ENCODE measurements at places on chromosomes 2 and 18. TPM values are rescaled to one million over a fixed set of nuclear protein-coding genes. Genes with fewer than 3 reads are reported as not detected.

LONRF2 gene
- 4.7 TPM for polyA plus RNA-seq

FSHR gene
- polyA plus RNA-seq = 1.2 TPM

KCNG2 gene
- polyA plus RNA-seq = not detected

EMILIN1 gene
- 8.6 TPM for polyA plus RNA-seq

POTEC gene
- polyA plus RNA-seq = not detected

PUM2 gene
- 49.5 TPM for polyA plus RNA-seq

INHA gene
- polyA plus RNA-seq = 162 TPM

ZNF407 gene
- 5.3 TPM for polyA plus RNA-seq

FEV gene
- not detected for polyA plus RNA-seq

STARD6 gene
- not detected for polyA plus RNA-seq

IL1A gene
- polyA plus RNA-seq = 0.07 TPM

SELENOI gene
- polyA plus RNA-seq = 2.5 TPM

C2orf92 gene
- polyA plus RNA-seq = 3.8 TPM

FAM228A gene
- 1.3 TPM for polyA plus RNA-seq

KCNE4 gene
- 11.3 TPM for polyA plus RNA-seq

NEU2 gene
- polyA plus RNA-seq = not detected

- DNase-seq = no peak
Measured at GRCh38 chr2:40324656-40325055, 127.2 kb downstream of the SLC8A1 start.

DNA sequence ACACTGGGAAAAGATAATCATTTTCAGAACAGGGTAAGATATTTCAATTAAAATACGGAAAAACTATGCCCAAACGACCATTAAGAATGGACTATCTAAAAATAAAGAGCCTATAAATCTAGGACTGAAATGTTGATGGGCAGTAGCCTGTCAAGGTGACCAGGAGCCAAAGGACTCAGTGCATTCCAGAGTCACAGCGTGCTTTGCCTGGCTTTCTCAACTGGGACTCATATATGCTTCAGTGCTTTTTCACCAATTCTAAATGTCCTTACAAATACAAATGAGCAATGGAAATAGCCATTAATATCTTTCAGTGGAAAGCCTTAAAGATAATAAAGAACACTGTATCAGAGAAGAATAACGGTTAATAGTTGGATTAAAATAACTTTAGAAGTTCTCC lies 35.4 kb downstream of the PREPL start:
- no peak for DNase-seq

DNA sequence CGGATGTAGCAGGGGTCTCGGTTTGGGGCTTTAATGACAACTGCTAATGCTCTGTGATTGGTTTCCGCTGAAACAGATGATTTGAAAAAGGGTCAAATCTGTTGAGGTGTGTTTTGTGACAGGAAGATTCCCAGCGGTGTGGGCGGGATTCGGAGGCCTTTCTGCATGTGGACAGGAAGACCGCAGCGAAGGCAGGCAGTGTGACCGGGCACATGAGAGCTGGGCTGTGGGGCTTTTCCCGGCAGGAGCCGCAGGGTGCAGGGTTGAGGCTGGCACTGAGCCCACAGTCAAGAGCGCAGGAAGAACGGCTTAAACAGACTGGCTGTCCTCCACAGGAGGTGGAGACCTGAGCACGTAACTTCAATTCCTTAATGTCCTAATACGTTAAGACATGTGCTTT lies 180.0 kb upstream of the TPO start:
- peak; percentile 36 for DNase-seq

DNA sequence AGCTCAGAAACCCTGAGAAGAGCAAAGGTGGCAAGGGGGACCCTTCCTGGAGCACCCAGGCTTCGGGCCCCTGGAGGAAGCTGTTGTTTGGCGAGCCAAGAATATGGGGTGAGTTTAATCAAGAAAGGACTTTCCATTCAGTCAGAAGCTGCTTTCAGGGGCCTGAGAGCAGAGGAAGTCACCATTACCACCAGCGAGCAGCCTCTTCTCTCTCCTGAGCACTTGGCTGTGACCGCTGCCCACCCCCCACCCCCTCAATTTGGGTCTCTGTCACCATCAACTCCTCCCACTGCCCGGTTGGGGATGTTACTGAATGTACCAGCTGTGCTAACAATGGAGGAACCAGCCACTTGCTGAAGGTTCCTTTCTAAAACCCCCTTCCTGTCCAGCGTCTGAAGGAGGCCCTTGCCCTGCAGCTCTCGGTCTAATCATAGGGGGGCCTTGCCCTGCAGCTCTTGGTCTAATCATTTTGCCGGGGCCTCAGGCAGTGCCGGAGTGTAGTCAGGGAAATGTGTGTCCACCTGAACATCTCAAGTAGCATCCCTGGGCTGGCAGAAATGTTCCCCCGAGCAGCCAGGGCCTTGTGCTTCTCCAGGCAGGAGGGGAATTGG lies 943 bp downstream of the INPP5D start:
- DNase-seq = no peak

DNA sequence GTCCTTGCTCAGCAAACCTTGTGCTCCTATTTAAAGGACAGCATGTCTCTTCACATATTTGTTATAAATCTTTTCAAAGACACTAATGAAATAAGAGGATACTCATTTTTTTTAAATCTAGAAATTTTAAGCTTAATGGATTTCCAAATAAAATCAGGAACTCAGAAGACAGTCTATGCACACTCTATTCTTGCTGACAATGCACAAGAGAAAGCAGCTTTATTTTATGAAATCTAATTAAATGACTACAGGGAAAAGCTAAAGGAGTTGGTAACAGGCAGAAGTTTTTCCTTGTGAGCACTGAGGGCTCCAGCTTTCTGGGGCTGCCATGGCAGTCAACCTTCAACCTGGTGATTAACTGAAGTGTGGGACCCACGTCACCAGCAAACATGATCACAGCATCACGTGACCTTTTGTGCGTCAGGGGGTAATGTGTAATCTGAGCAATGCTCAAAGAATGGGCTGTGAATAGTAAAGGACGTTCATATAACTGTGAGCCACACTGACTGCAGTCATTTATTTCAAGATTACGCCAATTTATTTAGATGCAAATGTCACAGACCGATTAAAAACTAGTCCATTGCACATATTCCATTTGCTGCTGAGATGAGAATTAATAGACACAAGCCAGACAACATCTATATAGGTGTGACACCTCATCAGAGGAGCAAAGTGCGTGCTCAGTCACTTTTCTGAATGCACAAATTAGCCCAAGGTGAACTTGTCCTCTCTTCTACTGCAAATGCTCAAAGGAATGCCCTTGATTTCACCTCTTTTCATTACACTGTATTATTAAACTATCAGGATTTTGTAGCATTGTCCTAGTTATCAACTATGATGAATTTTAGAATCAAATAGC lies 11.6 kb upstream of the DNER start:
- no peak for DNase-seq

- DNase-seq = no peak
Measured at GRCh38 chr2:195579776-195580555, 77.1 kb upstream of the SLC39A10 start.

- no peak for DNase-seq
Measured at GRCh38 chr18:54530285-54530684, 60.8 kb upstream of the DYNAP start.

- no peak for DNase-seq
Measured at GRCh38 chr2:69138793-69139459, 125.9 kb downstream of the ANTXR1 start.

- DNase-seq = no peak
Measured at GRCh38 chr18:79348066-79348465, 47.7 kb upstream of the NFATC1 start.

GRCh38 chr2:61604433-61604832 lies 66.3 kb upstream of the XPO1 start:
- no peak for DNase-seq

DNA sequence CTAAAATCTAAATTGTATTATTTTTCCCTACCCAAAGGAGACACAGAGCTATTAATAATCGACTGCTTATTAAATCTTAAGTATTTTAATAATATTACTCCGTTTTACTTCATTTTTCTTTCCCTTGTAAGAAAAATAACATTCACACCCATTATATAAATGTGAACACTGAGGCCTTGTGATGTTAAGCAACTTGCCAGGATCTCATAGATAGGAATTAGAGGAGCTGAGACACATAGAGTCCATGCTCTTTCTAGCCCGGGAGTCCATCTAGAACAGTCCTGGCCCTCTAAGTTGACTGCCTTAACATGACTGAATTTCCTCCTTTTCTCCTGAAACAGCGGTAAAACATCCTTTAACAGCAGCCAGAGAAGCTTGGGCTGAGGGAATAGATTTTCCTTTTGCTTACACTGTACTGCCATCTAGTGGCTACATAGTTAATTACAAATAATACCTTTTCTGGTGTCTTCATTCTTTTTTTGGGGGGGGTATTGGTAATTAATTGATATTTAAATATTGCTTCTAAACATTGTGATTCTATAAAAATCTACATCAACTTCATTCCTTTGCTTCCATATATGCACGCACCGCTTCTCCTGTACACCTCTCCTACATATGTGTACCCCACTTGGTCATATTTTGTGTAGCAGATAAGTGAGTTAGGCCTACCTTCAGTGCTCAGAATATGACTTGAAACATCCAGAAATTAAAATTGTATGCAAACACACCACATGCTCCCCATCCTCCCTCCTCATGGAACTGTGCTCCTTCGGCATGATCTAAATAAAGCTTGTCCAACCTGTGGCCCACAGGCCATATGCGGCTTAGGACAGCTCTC lies 125.8 kb upstream of the HNMT start:
- no peak for DNase-seq

DNA sequence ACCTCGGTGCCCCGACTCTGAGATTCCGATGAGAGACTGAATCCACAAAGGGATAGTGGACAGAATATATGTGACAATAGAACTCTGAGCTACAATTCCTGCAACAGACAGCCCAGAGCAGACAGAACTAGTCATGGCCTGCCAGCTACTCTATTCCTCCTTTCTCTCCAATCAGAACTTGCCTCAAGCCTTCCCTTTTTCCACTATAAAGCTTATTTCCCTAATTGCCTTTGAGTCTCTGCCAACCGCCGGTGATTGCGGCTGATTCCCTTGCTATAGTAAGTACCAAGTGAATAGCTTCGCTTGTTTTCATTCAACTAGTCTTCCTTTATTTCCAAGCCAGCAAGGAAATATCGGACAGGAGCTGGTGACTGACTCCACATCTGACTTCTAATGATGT lies 96.8 kb downstream of the DSC3 start:
- no peak for DNase-seq

- DNase-seq = no peak
Measured at GRCh38 chr2:127107622-127107999, 657 bp upstream of the BIN1 start.

- DNase-seq = no peak
Measured at GRCh38 chr18:79517341-79517740, 121.6 kb downstream of the NFATC1 start.

DNA sequence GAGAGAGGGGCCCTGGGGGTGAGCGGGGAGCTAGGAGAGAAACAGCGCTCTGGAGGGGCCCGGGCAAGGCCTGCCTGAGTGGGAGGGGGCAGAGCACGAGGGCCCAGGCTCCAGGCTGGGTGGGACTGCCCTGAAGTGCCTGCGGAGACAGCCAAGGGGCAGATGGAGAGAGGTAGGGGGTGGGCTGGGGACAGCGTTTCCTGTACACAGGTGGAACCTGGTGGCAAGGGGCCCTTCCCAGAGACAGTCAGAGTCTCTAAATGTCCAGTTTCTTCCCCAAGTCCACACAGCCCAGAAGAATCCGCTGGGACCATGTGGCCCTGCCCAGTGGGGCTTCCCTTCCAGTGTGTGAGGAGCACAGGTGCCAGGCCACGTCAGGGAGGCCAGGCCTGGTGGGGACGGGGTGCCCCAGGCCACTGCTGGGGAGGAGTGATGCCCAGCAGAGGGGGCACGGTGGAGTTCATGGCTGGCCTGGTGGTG lies 1.7 kb upstream of the GPR35 start:
- no peak for DNase-seq

DNA sequence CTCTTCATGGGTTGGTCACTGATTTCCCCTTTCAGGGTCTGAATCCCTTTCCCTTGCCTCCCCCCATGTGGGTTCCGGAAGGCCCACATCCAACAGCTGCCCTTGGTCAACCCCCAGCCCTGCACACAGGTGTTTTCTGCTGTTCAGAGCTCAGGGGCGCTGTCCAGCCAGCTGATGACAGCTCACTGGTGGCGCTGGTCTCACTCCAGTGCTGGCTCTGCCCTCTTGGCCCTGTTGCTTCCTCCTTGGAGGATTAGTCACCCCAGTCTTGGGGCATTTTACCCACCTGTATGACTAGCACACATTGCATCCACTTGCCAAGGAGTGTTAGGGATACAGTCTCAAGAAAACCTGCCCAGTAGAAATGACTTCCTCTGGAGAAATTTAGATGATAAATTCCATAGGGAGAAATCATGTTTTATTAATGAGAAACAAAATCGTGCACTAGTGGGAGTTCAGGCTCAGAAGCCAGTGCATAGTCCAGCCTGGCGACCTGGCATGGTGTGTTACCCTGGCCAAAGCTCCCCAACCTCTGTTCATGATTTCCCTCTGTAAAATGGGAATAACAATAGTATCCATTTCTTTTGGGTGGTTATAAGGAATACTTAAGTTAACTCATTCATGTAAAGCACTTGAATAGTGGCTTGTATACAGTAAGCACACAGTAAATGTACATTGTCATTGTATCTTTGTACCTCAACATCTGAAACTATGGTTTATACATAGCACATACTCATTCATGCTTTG lies 21.6 kb downstream of the CRIM1 start:
- DNase-seq = no peak

GRCh38 chr2:65299246-65299645 lies 71.6 kb downstream of the ACTR2 start:
- peak; percentile 49 for DNase-seq

DNA sequence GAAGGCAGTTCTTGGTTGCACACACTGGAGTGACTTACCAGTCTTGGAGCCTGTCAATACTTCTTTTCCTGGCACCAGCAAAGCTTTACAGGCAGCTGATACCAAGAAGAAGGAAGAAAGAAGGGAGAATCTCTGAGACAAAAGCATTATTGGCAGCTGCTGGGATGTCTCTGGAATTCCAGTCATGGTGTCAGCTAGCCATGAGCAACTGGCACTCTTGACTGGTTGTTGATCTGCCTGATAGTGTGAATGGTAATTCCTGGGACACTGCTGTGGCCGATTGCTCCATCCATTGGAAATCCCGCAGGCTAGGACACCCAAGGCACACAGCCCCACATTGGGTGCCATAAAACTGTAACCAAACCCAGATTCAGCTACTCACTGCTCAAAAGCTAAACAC lies 17.8 kb upstream of the SPAG16 start:
- no peak for DNase-seq

GRCh38 chr2:143051465-143051864 lies 77.8 kb upstream of the ARHGAP15 start:
- DNase-seq = no peak

DNA sequence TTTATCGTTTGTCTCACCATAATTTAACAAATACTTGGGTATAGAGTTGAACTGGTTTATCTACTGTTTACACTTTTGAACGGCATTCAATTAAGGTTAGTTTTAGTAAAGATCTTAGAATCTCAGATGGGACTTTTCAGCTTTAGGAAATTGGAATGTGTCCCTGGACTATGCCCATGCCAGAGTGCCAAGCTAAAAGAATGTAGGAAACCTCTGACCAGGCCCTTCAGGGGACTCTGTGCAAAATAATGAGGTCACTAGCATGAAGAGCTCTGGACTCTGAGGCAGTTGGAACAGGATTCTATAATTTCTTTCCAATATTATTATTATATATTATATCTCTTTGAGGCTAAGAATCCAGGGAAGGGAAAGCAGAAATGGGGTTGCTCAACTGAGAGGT lies 13.5 kb downstream of the DIS3L2 start:
- no peak for DNase-seq

- DNase-seq = no peak
Measured at GRCh38 chr2:16071865-16072637, 131.7 kb downstream of the MYCN start.

GRCh38 chr2:98492441-98492840 lies 47.8 kb downstream of the INPP4A start:
- peak; percentile 5 for DNase-seq

Data from ovary (tissue), 10 donors.